ENCODE measurements at places on chromosomes 3 and 15. TPM values are rescaled to one million over a fixed set of nuclear protein-coding genes. Genes with fewer than 3 reads are reported as not detected.

Gene NR2E3
- not detected for total RNA-seq

Gene SLC15A2
- total RNA-seq = 1.4 TPM

Gene ROBO2
- 26.0 TPM for total RNA-seq

Gene XCR1
- not detected for total RNA-seq

Gene C3orf70
- 15.9 TPM for total RNA-seq

Gene ZNF501
- total RNA-seq = 5.3 TPM

Gene ROBO1
- 88.7 TPM for total RNA-seq

Gene ATP13A4
- total RNA-seq = 0.30 TPM

Gene SCAMP2
- total RNA-seq = 40.4 TPM

Gene SIDT1
- 0.23 TPM for total RNA-seq

Gene B3GNT5
- 38.3 TPM for total RNA-seq

- peak overlapping the region; percentile 64 for H3K4me3 ChIP-seq
- peaks cover 14% of the 10 kb centered on the region for H3K4me1 ChIP-seq
- H3K27ac ChIP-seq = no peak overlapping the region
Observed at GRCh38 chr15:91849749-91850161, 3.8 kb upstream of the SLCO3A1 start.

GRCh38 chr3:128011140-128011539 lies 41.1 kb upstream of the SEC61A1 start:
- no peaks in the 10 kb centered on the region for H3K36me3 ChIP-seq
- H3K27ac ChIP-seq = no peak overlapping the region
- no peak overlapping the region for H3K4me3 ChIP-seq
- no peaks in the 10 kb centered on the region for H3K27me3 ChIP-seq
- peaks cover 6% of the 10 kb centered on the region for H3K4me1 ChIP-seq
- peak; percentile 48 for DNase-seq

- peaks cover 4% of the 10 kb centered on the region for H3K4me1 ChIP-seq
- H3K4me3 ChIP-seq = no peak overlapping the region
- H3K27me3 ChIP-seq = no peaks in the 10 kb centered on the region
Observed at GRCh38 chr15:63950911-63951481, 95.3 kb downstream of the DAPK2 start.

- no peaks in the 10 kb centered on the region for H3K36me3 ChIP-seq
- H3K4me3 ChIP-seq = no peak overlapping the region
- peaks cover 39% of the 10 kb centered on the region for H3K4me1 ChIP-seq
- H3K27ac ChIP-seq = no peak overlapping the region
Observed at GRCh38 chr3:182527745-182528144, 265.6 kb upstream of the ATP11B start.

DNA sequence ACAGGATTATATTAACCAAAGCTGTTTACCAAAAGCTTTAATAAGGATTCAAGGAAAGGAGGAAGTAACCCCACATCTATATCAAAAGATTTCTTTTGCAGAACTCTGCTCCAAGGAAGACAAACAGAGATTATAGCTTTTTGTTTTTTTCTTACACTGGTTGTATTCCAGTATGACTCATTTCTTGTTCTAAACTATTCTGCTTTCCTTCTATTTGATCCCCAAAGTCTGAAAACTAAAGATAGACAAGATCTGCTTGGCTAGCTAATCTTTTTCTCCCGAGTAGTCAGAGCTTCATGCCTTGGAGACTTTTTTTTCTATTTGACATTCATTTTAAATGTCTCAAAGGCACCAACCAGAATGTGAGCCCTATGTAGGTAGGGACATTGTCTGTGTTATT lies 36.8 kb upstream of the FRMD5 start:
- DNase-seq = no peak
- H3K36me3 ChIP-seq = no peaks in the 10 kb centered on the region
- no peak overlapping the region for H3K27ac ChIP-seq
- no peaks in the 10 kb centered on the region for H3K4me1 ChIP-seq
- no peaks in the 10 kb centered on the region for H3K27me3 ChIP-seq

- H3K36me3 ChIP-seq = no peaks in the 10 kb centered on the region
- no peak overlapping the region for H3K27ac ChIP-seq
- peaks cover 6% of the 10 kb centered on the region for H3K27me3 ChIP-seq
- no peak for DNase-seq
- peaks cover 4% of the 10 kb centered on the region for H3K4me1 ChIP-seq
Observed at GRCh38 chr3:40086890-40087883, 222.3 kb upstream of the EIF1B start.

DNA sequence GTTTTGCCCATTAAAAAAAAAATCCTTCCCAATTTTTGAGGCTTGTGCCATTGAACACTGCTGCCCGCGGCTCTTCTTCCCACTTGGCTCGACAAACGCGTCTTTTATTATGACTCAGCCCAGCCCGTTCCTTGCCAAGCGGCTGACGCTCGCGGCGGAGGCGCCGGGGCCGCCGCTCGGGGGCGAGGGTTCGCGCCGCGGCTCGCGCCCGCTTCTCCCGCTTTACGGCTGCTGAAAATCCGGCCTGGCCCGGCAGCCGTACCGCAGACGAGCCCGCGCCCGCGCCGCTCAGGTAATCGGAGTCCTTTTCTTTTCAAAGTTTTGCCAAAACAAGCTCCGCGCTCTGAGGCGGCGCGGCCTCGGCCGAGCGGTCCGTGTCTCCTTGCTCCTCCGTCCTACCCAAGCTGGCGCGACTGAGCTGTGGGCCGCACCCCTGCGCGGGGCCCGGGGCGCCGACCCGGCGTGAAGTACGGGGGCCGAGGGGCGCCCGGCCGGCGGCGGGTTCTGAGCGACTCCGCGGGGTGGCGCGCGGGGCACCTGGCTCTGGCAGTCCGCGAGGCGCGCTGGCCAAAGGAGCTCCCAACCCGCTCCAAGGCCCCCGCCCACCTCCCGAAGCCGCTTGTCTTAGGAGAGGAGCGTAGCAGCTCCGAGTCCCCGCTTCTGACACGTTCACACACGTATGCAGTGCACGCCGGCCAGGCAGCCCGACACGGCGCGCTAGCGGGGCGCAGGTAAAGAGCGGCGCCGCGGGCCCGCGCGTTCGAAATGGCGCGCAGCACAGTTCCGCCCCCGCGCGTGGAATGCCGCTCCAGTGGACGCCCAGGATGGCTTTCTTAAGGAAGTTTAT lies 418.2 kb upstream of the NAALADL2 start:
- H3K4me3 ChIP-seq = peak overlapping the region; percentile 93
- no peaks in the 10 kb centered on the region for H3K27me3 ChIP-seq
- no peaks in the 10 kb centered on the region for H3K36me3 ChIP-seq
- peak overlapping the region; percentile 88 for H3K27ac ChIP-seq
- peak; percentile 74 for DNase-seq

DNA sequence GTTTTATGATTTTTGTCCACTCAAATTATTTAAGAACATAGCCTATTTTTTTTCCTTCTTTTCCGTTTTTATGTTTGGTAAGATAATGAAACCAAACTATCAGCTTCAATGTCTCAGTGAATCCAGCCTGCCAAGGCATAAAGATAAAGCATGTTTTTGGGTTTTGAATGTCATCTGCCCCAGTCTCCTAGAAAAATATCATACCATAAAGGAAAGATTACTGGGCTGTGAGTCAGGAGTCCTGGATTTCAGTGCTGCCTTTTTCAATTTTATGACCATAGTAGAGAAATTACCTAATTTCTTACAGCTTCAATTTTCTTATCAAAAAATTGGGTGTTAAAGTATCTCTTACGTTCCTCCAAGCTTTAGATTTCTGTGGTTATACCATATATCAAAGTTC lies 87.5 kb downstream of the GAP43 start:
- H3K27ac ChIP-seq = no peak overlapping the region
- no peaks in the 10 kb centered on the region for H3K36me3 ChIP-seq
- H3K4me3 ChIP-seq = no peak overlapping the region
- H3K4me1 ChIP-seq = no peaks in the 10 kb centered on the region
- no peaks in the 10 kb centered on the region for H3K27me3 ChIP-seq

DNA sequence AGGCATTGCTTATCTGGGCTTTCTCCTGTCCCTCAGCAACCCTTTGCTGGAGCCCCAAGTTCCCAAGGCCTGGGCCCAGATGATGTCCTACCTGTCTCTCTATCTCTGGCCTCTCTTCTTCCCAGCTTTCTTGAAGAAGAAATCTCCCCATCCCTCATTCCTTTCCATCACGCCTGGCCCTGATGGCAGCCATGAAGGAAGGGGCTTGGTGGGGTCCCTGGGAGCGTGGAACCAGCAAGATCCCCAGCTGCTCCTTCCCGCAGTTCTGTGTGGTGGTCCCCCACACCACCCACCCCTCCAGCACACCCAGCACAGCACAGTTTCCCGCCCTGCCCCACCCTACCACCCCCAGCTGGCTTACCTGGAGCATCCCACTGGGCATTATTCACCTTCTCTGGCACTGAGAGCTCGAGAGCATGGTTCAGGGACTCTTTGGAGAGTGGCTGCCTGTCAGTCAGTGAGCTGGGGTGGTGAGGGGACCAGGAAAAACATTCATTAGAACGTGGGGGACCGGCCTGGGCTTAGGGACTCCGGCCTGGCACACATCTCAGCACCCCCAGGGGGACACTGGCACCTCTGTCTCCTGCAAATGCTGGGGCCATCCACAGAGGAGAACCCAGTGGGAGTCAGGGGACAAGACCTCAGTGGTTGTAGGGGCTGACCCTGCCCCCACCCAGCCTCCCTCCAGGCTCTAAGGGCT lies 26.6 kb downstream of the ACSBG1 start:
- H3K27me3 ChIP-seq = no peaks in the 10 kb centered on the region
- peak overlapping the region; percentile 87 for H3K27ac ChIP-seq

- no peaks in the 10 kb centered on the region for H3K36me3 ChIP-seq
- no peak for DNase-seq
- peaks cover 6% of the 10 kb centered on the region for H3K4me1 ChIP-seq
- H3K4me3 ChIP-seq = no peak overlapping the region
- H3K27me3 ChIP-seq = peaks cover 3% of the 10 kb centered on the region
- no peak overlapping the region for H3K27ac ChIP-seq
Observed at GRCh38 chr3:141355242-141355641, 13.1 kb upstream of the ZBTB38 start.

GRCh38 chr3:15797642-15798303 lies at the start of gene ANKRD28:
TSS of gene ANKRD28 (minus strand) at chr3:15797979. CDS start at chr3:15796521, 1,458 bp downstream.
- H3K4me3 ChIP-seq = peak within 1 kb of the TSS; percentile 84
- H3K4me1 ChIP-seq = peaks cover 41% of the 10 kb centered on the region
- H3K27me3 ChIP-seq = no peaks in the 10 kb centered on the region
- peak within 1 kb of the TSS; percentile 92 for H3K27ac ChIP-seq
- H3K36me3 ChIP-seq = no peaks in the 10 kb centered on the region
- peak; percentile 12 for DNase-seq

DNA sequence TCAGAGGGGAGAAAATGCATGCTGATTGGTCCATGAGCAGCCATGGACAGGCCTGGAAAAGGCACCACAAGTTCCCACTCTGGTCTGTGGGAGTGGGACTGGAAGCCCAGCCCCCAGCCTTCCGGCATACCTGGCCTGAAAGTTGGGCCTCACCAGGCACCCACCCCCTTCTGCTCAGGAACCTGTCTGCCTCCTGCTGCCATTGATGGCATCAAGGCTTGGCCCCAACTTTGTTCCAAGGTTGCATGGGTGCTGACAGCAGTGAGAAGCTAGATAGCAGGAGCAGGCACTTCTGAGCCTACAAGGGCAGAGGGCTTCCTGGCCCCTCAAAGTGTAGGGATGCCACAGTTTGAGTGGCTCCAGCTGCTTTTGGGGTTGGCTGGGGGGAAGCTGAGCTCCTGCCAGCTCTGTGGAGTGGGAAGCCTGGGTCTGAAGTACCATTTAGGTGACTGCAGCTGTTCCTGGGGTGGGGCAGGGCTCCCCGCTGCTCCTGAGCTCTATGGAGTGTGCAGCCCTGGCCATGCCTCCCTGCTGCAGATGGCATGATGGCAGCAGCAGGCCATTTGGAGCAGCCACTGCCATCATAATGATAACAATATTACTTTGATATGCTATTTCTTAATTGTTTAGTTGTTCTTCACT lies 1054.1 kb upstream of the GBE1 start:
- H3K36me3 ChIP-seq = no peaks in the 10 kb centered on the region
- no peak overlapping the region for H3K4me3 ChIP-seq
- H3K4me1 ChIP-seq = no peaks in the 10 kb centered on the region
- DNase-seq = no peak
- no peak overlapping the region for H3K27ac ChIP-seq

- H3K4me3 ChIP-seq = no peak overlapping the region
- no peak for DNase-seq
- H3K36me3 ChIP-seq = no peaks in the 10 kb centered on the region
- no peaks in the 10 kb centered on the region for H3K4me1 ChIP-seq
Observed at GRCh38 chr3:14773691-14774128, 45.1 kb upstream of the FGD5 start.

GRCh38 chr3:60198179-60198720 lies 1053.0 kb downstream of the FHIT start:
- no peak overlapping the region for H3K4me3 ChIP-seq
- no peaks in the 10 kb centered on the region for H3K27me3 ChIP-seq
- no peak for DNase-seq
- H3K4me1 ChIP-seq = peaks cover 10% of the 10 kb centered on the region

DNA sequence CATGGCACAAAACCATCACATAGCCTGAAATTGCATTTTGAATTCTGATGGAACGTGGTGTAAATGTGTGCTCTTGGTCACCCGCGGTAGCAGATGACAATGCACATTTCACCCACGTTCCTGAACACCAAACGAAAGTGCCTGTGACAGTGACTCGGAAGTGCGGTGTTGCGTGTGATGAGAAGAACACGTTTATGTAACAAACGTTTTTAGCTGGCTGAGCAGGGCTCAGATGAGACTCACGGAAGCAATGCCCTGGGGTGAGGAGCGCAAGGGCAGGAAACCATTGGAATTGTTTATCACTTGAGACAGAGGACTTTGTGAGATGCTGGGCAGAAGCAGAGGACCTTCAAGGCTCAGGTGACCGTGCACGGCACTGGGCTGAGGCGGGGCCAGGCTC lies 449.2 kb upstream of the CFAP20DC start:
- no peak overlapping the region for H3K4me3 ChIP-seq
- H3K27me3 ChIP-seq = no peaks in the 10 kb centered on the region
- peak overlapping the region; percentile 30 for H3K27ac ChIP-seq
- DNase-seq = no peak
- peaks cover 4% of the 10 kb centered on the region for H3K36me3 ChIP-seq
- H3K4me1 ChIP-seq = peaks cover 6% of the 10 kb centered on the region

DNA sequence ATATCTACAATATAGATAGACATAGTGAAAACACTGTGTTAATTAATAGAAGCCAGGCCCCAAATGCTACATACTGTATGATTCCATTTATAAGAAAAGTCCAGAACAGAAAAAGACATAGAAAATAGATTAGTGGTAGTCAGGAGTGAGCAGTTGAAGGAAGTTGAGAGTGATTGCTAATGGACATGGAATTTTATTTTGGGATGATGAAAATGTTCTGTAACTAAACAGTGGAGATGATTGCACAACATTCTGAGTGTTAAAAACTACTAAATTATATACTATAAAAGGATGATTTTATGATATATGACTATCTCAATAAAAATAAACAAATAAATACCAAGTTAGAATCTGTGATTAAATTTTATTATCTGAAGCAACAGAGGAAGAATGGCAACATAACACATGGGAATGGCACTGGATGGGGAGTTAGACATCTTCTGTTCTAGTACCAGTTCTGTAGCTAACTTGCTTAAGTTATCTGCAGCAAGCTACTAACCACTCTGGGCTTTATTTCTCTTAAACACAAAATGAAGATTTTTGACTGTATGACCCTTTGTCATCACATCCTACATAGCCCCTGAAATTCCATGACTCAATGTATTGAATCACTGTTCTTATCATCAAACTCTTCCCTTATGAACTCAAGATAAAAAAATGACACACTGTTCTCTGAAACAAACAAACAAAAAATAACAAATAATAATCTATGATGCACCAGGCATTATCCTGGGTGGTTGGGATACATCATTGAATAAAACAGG lies 612.7 kb downstream of the TBL1XR1 start:
- no peak for DNase-seq
- no peak overlapping the region for H3K4me3 ChIP-seq
- H3K36me3 ChIP-seq = no peaks in the 10 kb centered on the region
